ENCODE measurements at places on chromosomes 13 and 19.

GRCh38 chr19:38718747-38719543, 25.3 kb downstream of the CAPN12 start:
- no peaks in the 10 kb centered on the region for H3K4me1 ChIP-seq
- H3K36me3 ChIP-seq: peaks cover 16% of the 10 kb centered on the region
- no peak overlapping the region for H3K27ac ChIP-seq
- H3K4me3 ChIP-seq: no peak overlapping the region

- H3K4me3 ChIP-seq: no peak overlapping the region
- H3K27ac ChIP-seq: no peak overlapping the region
- H3K27me3 ChIP-seq: no peaks in the 10 kb centered on the region
- no peak for DNase-seq
Measured at GRCh38 chr13:107580741-107581412, 634.5 kb downstream of the LIG4 start.

DNA sequence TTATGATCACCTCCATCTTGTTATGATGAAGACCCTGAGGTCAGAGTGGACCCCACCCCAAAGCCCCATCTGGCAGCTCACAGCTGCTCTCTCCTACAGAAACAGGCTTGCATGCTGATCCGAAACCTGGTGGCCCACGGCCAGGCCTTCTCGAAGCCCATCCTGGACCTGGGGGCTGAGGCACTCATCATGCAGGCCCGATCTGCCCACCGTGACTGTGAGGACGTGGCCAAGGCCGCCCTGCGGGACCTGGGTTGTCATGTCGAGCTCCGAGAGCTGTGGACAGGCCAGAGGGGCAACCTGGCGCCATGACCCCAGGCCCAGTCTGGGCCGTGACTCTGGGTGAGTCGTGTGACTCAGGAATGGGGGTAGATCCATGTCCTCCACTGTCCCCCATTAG, 6.5 kb upstream of the SLC25A42 start:
- H3K4me1 ChIP-seq: peaks cover under 1% of the 10 kb centered on the region
- DNase-seq: no peak
- H3K27me3 ChIP-seq: no peaks in the 10 kb centered on the region
- peaks cover 11% of the 10 kb centered on the region for H3K36me3 ChIP-seq

DNA sequence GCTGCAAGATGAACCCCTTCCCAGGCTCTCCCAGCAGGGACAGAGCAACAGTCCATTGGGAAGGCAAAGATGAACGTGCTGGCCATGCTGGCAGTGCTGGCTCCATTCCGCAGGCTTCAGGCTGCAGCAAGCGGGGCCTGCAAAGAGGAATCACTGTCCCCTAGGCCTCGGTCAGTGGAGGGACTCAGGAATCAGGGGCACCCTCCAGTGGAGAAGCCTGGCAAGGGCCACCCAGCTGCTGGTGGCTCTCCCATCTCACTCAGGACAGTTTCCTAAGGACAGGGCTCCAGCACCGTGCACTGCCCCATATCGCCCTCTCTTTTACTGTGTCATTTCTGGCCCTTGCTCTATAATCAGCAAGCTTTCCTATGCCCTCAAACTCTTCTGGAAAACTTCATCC, 498.6 kb downstream of the EFNB2 start:
- no peak overlapping the region for H3K27ac ChIP-seq
- H3K27me3 ChIP-seq: no peaks in the 10 kb centered on the region
- no peaks in the 10 kb centered on the region for H3K36me3 ChIP-seq
- H3K4me1 ChIP-seq: no peaks in the 10 kb centered on the region
- H3K4me3 ChIP-seq: no peak overlapping the region
- no peak for DNase-seq

GRCh38 chr13:30976025-30976424, 43.6 kb downstream of the TEX26 start:
- H3K36me3 ChIP-seq: no peaks in the 10 kb centered on the region
- H3K4me1 ChIP-seq: no peaks in the 10 kb centered on the region
- no peak for DNase-seq
- H3K4me3 ChIP-seq: no peak overlapping the region
- no peak overlapping the region for H3K27ac ChIP-seq

GRCh38 chr19:6464070-6464873, at the start of gene CRB3:
TSS of gene CRB3 (plus strand) at chr19:6464271. CDS start at chr19:6464702, 431 bp downstream.
- DNase-seq: no peak
- H3K27me3 ChIP-seq: peaks cover 4% of the 10 kb centered on the region
- H3K36me3 ChIP-seq: peaks cover 11% of the 10 kb centered on the region
- H3K27ac ChIP-seq: no peak within 1 kb of the TSS
- no peak within 1 kb of the TSS for H3K4me3 ChIP-seq

DNA sequence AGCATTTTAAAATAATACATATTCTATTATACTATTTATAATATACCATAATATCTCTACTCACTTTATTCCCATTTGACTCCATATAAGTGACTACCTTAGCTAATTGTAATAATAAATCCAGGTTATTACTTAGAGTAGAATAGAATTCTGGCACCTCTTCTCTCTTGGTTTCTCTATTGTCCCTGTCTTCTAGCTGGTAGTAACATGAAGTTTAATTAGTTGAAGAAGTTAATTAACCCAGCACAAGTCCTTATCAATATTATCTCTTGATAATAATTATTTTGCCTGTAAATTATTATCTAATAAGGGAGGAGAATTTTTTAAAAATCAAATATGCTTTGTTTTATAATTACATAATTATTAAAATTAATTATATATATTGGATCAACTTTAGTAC, 1571.2 kb upstream of the PRR20A start:
- no peaks in the 10 kb centered on the region for H3K4me1 ChIP-seq
- H3K27me3 ChIP-seq: no peaks in the 10 kb centered on the region
- H3K36me3 ChIP-seq: no peaks in the 10 kb centered on the region
- no peak overlapping the region for H3K4me3 ChIP-seq
- no peak overlapping the region for H3K27ac ChIP-seq

Data from activated T-helper 1 cell treated with anti-CD3 and anti-CD28 coated beads, Interleukin-12 subunit alpha, Interleukin-12 subunit beta, Interleukin-2, Interleukin-4 antibody, amounts not matched to agents 30 ng/mL and 10 ng/mL and 1 ng/mL, durations not matched to agents 14 hours and 24 hours and 36 hours (primary cell).